Muscle of back (tissue), 13 donors: ENCODE measurements at places on chromosomes 2 and 18.
A peak's percentile ranks its signal among the peaks of the same experiment; 100 is the strongest.

DNA sequence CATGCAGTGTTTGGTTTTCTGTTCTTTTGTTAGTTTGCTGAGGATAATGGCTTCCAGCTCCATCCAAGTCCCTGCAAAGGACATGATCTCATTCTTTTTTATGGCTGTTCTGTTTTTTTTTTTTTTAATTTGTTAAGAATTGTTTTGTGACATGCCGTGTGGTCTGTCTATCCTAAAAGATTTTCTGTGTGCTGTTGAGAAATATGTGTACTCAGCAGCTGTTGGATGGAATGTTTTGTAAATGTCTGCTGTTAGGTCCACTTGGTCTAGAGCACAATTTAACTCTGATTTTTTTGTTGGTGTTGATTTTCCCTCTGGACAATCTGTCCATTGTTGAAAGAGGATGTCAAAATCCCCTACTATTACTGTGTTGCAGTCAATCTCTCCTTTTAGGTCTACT is 80.4 kb upstream of the WDR75 start:
- no peak for DNase-seq

GRCh38 chr2:215347878-215348277 is 36.0 kb downstream of the ATIC start:
- DNase-seq, result no peak

DNA sequence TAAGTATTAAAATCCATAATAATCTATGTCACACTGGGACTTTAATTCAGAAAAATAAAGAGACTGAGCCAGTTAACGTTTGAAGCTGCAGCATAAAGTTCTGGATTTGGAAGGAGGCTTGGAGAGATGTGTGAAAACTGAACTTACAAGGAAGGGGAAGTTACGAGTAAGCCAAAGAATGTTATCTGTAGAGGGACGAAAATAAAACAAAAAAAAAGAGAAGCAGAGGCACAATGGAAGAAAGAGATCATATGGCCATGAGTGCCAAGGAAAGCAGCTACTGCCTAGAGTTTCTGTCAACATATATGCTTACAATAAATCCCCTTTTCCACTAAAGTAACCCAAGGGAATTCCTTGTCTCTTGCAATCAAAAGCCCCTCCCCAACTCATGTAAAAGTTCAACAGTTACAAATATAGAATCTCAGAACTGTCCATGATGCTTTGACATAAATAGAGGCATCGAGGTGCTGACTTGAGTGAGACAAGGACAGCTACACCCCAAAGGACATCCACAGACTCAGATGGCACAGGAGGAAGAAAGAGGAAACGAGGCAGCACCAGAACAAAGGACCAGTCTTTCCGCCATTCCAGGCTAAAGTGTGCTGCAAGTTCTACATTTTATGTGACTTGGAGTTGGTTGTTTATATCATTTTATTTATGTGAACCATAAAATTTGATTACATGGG is 16.1 kb upstream of the ARL5A start:
- DNase-seq, result peak; percentile 33

DNA sequence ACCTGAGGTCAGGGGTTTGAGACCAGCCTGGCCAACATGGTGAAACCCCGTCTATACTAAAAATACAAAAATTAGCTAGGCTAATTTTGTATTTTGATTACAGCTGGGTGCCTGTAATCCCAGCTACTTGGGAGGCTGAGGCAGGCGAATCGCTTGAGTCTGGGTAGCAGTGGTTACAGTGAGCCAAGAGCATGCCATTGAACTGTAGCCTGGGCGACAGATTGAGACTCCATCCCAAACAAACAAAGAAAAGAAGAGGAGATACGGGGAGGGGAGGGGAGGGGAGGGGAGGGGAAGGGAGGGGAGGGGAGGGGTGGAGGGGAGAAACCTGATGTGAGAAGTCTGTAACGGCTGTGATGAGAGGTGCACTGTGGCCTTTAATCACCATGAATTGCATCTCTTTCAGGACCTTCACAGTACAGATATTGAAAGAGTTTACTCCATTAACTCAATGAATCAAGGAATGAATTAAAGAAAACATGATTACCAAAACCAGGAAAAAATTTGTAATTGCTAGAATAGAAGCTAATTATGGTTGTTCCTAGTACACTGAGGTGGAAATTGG is 135.3 kb downstream of the CALCRL start:
- DNase-seq, result no peak

DNA sequence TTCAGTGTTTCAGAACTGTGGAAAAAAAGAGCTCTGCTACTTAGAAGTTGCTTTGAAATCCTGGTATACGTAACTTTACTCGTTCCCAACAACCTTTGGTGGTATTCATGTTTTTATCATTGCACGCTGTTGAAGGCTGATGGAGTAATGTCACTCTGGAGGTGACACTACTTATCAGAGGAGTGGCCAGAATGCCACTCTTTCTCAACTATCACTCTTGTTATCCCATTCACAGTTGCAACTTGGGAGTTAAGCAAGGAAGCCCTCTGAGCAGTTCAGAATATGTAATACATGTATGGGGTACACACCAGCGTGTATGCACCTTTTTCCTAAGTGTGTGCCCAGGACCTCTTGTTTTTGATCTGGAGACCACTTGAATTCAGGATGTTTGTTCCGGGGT is 53.6 kb downstream of the TANC1 start:
- no peak for DNase-seq

GRCh38 chr2:207892716-207893402 is 123.2 kb upstream of the FZD5 start:
- no peak for DNase-seq

GRCh38 chr18:39990540-39990939 is 1964.5 kb upstream of the PIK3C3 start:
- DNase-seq, result no peak

- DNase-seq, result no peak
Measured at GRCh38 chr2:113255140-113256070, 23.3 kb downstream of the PAX8 start.

- DNase-seq, result no peak
Measured at GRCh38 chr2:200411831-200412230, 98.0 kb downstream of the KCTD18 start.

GRCh38 chr2:224161712-224162111 is 122.6 kb upstream of the SERPINE2 start:
- no peak for DNase-seq

DNA sequence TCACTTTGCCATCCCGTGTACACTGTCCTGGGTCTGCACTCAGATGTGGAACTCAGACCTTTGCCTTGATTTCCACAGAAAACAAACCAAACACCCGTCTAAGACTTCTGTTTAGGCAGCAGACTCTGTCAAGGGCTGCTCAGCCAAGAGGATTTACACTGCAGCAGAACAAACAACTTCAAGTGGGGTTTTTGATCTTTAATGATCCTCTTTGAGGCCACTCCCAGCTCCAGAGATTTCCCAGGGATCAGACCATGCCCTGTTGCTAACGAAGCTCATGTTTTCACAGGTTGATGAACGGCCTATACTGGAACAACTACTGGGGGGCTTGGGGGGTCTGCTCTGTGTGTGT is 52.5 kb upstream of the LGALSL start:
- DNase-seq, result no peak

DNA sequence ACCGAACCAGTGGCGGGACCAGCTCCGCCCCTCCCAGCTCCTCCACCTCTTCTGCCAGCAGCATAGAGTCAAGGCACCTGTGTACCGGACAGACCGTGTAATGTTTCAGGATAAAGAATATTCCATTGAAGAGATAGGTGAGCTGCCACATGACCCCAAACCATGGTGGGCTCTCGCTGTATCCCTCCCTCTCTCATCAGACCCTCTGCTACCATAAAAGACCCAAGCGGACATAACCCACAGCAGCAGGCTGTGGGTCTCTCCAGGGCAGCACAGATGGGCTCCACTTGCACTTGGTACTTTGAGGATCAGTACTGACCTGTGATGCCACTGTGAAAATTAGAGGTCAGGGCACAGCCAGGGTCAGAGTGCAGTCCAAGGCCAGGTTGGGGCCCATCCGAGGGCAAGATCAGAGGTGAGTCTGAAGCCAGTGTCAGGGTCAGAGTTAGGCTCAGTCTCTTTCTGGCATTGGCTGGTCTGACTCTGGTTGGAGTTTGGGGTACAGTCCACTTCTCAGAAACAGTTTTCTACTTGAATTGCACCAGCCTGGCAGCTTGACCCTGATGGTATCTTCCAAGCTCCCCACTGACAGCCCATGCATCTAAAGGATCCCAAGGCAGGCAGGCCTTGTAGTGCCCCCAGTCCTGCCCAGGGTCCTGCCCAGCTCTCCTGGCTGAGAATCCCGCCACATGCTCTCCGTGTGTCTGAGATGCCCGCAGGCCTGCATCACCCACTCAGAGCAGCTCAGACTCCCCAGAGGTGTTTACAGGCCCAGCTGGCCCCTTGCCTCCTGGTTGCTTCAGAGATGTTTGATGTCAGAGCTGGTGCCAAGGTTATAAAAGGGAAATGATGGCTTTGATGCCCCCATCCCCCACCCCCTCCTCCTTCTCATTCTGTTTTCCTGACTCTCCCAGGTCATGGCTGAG is 212.1 kb downstream of the DYSF start:
- no peak for DNase-seq

DNA sequence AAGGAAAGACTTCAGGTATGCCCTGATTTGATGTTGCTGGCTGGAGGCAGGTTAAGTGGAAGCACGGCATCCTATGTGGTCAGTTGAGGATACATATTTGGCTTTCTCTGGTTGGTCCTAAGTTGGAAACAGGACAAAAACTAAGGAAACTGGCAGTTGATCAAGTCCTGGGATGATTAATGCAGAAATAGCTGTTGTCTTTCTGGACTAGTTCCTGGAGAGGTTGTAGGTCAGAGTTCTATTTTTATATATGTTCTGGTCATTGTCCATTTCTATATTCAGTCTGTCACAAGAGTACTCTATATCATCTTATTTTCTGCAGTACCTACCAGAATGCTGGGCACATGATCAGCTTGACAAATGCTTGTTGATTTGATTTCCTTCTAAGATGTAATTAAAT is 4.0 kb upstream of the SLC35F5 start:
- peak; percentile 8 for DNase-seq

- no peak for DNase-seq
Measured at GRCh38 chr2:216687111-216687510, 8.2 kb downstream of the IGFBP5 start.

GRCh38 chr18:62964432-62964831 is 249.1 kb downstream of the PHLPP1 start:
- DNase-seq, result no peak

- no peak for DNase-seq
Measured at GRCh38 chr18:809985-810642, 1.9 kb downstream of the YES1 start.

DNA sequence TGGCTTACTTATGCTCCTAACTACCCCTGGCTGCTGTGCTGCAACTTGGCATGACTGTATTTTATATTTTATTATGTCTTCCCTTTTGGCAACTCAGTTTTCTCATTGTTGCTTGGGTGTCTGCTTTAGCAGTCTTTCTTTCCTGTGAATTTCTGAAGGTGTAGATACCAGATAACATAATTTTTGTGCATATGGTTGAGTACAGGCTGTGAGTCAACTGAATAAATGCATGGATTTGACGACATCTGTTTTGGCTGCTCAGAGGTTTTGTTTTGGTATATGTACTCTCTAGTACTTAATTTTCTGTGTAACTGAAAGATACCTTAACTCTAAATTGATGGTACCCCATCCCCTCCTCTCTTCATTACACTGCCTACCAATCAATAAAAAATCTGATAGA is 303.1 kb downstream of the PTPRM start:
- no peak for DNase-seq

DNA sequence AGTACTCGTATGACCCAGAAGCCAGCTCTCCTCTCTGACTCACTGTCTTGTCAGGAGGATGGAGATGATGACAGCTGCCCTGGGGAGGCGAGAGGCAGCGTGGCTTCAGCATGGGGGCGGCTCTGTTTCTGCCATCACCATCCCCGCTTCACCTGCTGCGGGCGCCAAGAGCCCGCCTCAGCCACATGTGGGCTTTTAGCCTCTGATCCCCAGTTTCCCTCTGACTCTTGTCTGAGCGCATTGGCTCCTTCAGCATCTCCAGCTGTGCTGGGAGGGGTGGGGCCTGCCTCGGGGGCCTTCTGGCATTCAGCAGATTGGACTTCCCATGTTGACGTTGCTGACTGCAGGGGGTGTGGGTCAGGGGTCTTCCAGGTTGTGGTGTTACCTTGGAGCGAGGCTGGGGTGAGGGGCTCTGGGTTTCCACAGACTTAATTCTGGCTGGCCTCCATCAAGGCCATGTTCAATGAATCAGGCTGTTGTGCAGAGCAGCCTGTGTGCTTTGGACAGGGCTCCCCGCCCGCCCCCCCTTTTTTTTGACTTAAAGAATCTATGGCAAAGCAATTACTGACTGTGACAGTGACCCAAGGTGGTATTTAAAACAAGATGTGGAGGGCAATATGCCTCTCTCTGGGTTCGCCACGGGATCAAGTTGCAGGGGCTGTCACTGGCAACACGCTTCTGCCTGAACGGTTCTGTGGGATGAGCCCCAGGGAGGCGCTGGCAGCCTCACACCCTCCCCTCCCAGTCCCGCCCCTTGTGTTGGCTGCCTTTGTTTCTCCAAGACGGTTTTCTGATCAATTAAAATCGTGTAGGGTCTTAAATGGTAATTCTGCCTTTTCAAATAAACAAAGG is 228.3 kb downstream of the LDLRAD4 start:
- peak; percentile 68 for DNase-seq

- no peak for DNase-seq
Measured at GRCh38 chr18:23716516-23716915, 27.3 kb downstream of the LAMA3 start.

- peak; percentile 30 for DNase-seq
Measured at GRCh38 chr2:112627060-112628040, 18.4 kb upstream of the SLC20A1 start.

- no peak for DNase-seq
Measured at GRCh38 chr2:116732322-116732721, 1082.2 kb upstream of the DDX18 start.

DNA sequence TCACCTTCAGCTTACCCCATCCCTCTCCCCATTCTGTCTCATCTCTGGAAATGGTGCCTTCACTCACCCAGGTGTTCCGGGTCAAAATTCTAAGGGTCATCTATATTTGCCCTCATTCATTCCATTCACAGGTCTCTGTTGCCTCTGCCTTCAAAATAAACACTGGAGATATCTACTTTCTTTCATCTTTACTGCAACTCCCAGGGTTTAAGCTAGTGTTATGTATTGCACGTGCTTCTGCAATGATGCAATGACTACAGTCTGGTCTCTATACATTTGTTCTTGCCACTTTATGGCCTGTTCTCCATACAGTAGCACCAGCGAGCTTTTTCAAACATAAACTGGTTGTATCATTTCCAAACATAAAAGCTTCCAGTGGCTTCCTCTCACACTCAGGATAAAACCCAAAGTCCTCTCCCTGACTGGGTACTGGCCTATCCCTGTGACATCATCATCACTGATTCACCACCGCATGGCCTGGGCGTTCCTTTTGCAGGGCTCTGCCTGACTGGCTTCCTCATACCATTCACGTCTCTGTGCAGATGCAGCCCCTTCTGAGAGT is 14.3 kb downstream of the DSG2 start:
- no peak for DNase-seq

GRCh38 chr2:55140316-55141219 is 90.3 kb upstream of the RTN4 start:
- no peak for DNase-seq

GRCh38 chr18:10010611-10011015 is 96.8 kb downstream of the VAPA start:
- peak; percentile 90 for DNase-seq

GRCh38 chr2:19504400-19505198 is 146.2 kb upstream of the OSR1 start:
- DNase-seq, result no peak

- no peak for DNase-seq
Measured at GRCh38 chr2:56505885-56506284, 322.1 kb downstream of the CCDC85A start.
